Activated CD4-positive, alpha-beta T cell treated with anti-CD3 and anti-CD28 coated beads, Interleukin-2, amount 50 U/mL, for 1 hour (primary cell): ENCODE measurements at places on chromosomes 3 and 15.

- DNase-seq, result no peak
Measured at GRCh38 chr3:46272028-46272451, 29.8 kb downstream of the CCR3 start.

DNA sequence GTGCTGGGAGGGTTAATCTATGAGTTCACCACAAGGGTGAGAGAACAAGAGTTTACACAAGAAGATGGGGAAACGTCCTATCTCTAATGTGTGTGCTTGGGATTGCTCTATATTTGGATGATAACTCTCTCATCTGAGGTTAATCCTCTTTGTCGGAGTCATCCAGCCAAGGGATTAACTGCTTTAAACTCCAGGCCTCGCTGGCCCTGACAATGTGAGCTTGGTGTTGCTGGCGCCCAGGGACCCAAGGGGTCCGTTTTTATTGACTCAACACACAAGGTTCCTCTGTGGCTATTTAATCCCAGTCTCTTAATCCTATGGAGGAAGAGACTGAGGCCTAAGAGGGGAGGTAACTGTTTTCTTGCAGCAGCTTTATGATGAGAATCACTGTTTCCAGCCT lies 14.2 kb downstream of the SV2B start:
- DNase-seq, result no peak

DNA sequence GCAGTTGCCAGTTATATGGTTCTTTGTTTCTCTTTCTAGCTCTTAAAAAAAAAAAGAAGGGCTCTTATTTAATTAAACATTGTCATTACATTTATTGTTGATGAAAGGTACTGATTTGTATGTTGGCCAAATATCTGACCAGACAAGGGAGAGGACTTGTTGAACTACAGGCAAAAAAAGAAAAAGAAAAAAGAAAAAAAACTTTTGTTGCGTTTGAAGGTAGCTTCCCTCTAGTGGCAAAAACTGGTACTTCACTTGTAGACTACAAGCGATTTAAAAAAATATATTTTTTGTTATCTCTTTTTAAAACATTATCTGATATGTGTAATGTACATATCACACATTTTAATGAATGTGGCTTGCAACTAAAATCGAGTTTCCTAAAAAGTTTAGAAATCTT lies 280.6 kb downstream of the ROBO2 start:
- DNase-seq, result no peak

DNA sequence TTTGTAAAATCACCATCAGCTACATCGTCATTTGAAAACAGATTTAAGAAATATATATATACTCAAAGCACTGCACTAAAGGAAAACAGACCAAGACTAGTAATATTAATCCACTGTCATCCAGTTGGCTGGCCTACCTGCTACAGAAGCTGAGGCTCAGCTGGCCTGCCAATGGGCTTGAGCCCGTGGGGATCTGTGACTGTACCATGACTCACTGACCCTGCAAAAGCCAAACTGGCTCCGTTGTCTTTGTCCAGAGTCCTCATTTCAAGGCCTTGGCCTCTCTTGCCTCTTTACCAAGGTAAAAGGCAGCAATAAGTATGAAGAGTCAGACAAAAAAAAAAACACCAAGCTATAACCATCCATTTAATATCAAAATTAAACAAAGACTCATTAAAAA lies 463.5 kb upstream of the RASGRP1 start:
- DNase-seq, result no peak

GRCh38 chr3:18512007-18512406 lies 86.9 kb upstream of the SATB1 start:
- DNase-seq, result no peak
